ENCODE measurements at places on chromosomes 3 and 15.

GRCh38 chr15:57213862-57214261, 162.4 kb upstream of the CGNL1 start:
- peak; percentile 16 for DNase-seq

- no peak for DNase-seq
Measured at GRCh38 chr3:14386254-14386653, 16.2 kb upstream of the SLC6A6 start.

- DNase-seq, result peak; percentile 43
Measured at GRCh38 chr3:195095035-195095703, 175.8 kb downstream of the XXYLT1 start.

DNA sequence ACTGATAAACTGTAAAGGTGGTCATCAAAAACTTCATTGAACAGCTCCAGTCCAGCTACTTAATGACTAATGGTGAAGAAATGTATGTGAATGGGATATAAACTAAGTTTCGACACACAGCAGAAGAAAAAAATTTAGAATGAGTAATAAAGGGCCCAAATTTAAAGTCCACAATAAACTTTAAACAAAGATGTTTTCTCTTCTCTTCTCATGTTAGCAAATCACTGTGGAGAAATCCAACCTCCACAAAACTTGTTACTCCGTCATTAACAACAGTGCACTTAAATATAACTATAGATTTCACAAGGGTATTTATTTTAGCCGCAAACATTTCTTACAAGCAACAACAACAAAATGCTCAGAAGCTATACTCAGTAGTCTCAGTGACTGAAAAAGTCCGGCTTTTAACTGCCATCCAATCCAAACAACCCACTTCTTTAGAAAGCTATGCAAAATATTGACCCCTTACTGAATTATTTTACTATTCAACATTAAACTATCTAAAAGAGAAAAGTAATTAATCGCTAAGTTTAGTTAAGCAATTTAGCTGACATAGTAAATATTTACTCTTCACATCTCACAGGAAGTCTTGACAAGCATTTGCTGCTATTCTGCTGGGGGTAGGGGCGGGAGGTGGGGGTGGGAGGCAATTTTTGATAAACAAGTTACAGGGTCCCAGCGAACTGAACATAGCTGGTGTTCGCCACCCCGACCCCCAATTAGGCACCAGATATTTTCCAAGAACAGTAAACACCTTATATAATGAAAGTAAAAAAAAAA, 2.4 kb downstream of the IGF2BP2 start:
- DNase-seq, result peak; percentile 70

DNA sequence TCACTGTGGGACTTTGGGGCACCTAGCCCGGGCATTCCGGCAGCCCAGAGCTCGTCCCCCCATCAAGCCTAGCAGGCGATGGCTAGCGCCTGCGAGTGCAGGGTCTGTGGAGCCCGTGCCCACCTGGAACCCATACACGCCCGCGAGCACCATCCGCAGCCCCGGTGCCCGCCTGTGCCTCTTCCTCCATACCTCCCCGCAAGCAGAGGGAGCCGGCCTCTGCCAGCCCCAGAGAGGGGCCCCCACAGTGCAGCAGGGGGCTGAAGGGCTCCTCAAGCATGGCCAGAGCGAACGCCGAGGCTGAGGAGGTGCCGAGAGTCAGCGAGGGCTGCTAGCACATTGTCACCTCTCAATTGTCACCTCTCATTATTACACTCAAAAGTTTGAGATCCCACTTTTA, 167.8 kb upstream of the EPHA6 start:
- no peak for DNase-seq

DNA sequence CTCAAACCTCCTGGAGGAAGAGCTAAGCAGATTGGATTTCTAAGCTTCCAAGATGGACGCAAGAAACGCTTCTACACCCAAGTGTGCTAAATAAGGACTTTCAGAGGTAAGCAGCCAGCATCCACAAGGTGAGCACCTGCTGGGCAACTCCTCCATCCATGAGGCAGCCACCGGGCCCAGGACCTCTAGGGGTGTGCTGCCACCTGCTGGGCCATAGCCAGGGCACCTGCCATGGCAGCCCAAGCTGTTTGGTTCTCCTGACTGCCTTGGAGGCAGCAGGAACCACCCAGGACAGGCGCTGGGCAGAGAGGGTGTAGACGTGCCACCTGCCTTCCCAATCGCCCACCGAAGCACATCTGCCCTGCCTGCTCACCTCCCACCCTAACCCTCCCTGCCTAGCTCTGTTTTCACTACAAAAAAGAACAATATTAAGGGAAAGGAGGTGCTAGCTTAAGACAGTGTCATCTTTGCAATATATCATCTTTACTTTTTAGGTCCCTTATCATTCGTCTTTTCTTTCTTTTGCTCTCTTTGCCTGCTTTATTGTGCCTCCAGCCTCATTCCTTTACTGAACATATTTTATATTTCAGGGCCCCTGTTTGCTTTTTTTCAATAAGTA, 12.9 kb downstream of the C15orf62 start:
- DNase-seq, result peak; percentile 69

GRCh38 chr3:17013571-17013970, 128.8 kb downstream of the PLCL2 start:
- DNase-seq, result no peak

DNA sequence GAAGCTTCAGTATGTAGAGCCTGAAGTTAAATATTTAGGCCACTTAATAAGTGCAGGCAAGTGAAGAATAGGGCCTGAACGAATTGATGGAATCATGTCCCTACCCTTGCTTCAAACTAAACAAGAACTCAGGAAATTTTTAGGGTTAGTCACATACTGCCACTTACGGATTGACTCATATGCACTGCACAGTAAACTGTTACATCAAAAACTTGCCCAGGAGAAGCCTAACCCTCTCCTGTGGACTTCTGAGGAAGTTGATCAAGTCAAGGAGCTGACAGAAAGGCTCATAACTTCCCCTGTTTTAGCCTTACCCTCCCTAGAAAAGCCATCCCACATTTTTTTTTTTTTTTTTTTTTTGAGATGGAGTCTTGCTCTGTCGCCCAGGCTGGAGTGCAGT, 20.6 kb upstream of the KBTBD12 start:
- no peak for DNase-seq

- no peak for DNase-seq
Measured at GRCh38 chr3:114566162-114566755, 272.4 kb downstream of the TIGIT start.

- no peak for DNase-seq
Measured at GRCh38 chr15:78307976-78308375, 8.6 kb upstream of the SKIC8 start.

DNA sequence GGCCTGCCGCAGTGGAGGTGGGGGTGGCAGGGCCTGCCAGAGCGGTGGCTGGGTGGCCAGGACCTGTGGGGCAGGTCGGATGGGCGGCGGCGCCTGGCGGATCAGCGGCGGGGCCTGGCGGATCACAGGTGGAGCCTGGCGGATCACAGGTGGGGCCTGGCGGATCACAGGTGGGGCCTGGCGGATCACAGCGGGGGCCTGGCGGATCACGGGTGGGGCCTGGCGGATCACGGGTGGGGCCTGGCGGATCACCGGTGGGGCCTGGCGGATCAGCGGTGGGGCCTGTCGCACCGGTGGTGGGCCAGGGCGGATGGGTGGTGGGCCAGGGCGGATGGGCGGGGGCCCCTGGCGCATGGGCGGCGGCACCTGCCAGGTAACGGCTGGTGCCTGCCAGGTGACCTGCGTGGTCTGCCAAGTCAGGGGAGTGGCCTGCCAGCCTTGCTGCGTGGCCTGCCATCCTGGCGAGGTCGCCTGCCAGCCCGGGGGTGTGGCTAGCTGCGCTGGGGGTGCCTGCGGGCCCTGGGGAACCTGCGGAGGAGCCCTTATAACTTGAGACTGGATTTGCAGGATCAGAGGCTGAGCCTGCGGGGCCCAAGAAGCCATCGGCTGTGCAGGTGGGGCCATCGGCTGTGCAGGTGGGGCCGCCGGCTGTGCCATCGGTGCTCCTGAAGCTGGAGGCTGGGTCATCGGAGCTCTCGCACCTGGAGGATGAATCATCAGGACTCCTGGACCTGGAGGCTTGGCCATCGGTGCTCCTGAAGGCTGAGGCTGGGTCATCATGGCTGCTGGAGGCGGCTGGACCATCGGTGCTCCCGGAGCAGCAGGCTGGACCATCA, 1.3 kb downstream of the MAGEL2 start:
- no peak for DNase-seq

DNA sequence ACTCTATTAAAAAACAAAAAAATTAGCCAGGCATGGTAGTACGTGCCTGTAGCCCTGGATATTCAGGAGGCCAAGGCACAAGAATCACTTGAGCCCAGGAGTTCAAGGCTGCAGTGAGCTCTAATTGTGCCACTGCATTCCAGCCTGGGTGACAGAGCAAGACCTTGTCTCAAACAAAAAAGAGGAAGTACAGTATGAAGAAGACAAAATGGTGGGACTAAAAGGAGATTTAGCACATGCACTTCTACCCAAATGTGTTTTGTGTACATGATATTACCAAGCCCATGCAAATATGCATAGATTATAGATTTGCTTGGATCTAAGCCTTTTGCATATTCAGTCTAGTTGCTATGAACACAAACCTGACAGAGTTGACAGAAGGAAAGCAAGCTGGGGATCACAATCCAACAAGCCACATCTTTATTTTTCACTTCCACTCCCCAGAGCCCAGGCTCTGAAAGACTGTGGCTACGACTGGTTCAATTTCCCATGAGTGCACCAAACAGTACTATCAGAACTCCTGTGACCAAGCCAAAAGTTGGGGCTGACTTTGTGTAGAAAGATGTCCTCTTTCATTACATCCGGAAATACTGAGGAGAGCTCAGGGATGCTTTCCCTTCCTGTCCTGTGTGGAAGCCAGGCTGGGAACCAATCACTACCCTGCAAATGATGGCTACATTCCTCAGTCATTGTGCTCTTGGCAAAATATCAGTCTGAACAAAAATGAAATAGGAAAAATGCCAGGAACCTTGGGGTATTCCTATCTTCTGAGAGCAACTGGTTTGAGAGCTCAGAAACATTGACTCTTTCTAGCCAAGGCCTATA, 49.4 kb downstream of the TGM4 start:
- no peak for DNase-seq

GRCh38 chr15:85062560-85062959, 80.9 kb downstream of the PDE8A start:
- no peak for DNase-seq

GRCh38 chr3:188184649-188185048, 30.7 kb downstream of the LPP start:
- DNase-seq, result no peak

DNA sequence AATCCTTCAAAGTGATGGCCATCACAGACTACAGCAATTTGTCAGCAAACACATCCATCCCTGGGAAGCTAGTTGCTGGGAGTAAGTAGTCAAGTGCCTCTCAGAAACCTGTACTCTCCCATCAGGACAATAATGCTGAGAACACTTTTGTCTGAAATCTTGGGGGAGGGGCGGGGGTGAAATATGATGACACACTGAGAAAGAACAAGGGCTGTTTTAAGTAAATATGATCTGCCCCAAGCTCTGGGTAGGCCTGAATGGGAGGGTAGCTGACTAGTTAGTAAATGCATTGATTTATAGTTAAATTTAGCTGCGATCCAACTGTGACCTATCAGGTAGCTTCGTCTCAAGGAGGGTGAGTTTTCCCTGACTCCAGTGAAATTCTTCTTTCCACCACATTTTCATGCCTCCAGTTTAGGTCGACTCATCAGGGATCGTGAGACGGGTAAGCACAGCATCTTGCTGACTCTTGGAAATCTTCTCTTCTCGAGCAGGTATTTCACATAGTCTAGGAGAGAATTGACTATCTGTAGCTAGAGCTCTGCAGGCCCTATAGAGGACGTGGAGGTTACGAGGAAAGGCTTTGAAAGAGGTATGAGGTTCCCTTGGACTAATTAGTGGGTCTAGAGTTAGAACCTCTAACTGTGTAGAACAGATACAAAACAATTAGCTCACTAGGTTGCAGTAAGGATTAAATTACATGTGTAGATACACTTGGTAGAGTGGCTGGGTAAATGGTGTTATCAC, 213.4 kb upstream of the SLC2A2 start:
- DNase-seq, result peak; percentile 41

- DNase-seq, result peak; percentile 75
Measured at GRCh38 chr3:10758304-10759037, 57.6 kb upstream of the SLC6A11 start.

DNA sequence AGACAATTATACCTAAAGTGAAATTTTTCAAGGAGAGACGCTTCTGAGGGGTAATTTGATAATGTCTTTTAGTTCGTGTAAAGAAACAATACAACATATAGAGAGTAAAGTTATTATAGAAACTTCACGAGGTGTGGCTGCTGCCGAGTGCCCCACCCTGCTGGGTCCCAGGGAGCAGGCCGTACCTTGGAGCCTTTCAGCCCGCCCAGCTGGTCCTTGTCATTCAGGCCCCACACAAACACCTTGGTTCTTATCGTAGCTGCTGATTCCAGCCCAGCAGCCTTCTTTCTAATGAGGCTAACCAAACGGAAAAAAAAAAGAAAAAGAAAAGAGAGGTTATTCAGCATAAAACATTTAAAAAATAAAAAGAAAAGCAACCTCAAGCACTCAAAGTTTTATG, 83.1 kb upstream of the OCA2 start:
- DNase-seq, result no peak

DNA sequence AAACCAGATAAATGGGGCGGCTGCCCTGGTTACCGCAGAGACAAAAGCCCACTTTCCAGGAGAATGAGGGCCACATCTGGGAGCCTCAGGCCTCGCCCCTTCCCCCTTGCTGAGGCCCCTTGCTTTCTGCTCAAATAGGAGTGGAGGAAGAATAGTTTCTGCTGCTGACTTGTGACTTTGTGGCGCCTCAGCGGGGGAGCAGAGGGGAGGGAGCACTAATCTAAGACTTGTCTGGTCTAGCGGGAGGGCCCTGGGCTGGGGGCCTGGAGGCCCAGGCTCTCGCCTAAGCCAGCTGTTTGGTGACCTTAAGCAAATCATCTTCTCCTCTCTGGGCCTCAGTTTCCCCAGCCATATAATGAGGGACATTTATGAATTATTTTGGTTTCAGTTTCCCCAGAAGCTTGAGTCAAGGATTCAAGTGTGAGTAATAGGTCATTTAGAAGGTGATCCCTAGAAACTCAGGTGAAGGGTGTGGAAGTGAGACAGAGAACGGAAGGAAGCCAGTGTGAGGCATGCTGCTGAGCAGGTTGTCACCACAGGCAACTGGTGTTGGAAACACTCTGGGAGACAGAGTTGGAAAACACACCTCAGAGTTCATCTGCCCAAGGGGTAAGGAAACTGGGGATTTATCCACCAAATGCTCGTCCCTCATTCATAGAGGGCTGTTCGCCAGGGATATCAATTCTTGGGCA, 25.9 kb upstream of the SMAD3 start:
- no peak for DNase-seq

GRCh38 chr3:81622395-81622794, 139.1 kb downstream of the GBE1 start:
- no peak for DNase-seq

GRCh38 chr3:99868311-99868646, 50.6 kb downstream of the CMSS1 start:
- DNase-seq, result no peak

GRCh38 chr15:65400760-65401610, 21.8 kb downstream of the IGDCC4 start:
- peak; percentile 60 for DNase-seq

GRCh38 chr3:181464033-181464694, 247.6 kb upstream of the SOX2 start:
- no peak for DNase-seq

Measured in SW480 (cell line).